ENCODE measurements at places on chromosomes 3 and 15.

- no peak for DNase-seq
These were observed 168.4 kb upstream of the VEPH1 start for GRCh38 chr3:157671656-157672055.

DNA sequence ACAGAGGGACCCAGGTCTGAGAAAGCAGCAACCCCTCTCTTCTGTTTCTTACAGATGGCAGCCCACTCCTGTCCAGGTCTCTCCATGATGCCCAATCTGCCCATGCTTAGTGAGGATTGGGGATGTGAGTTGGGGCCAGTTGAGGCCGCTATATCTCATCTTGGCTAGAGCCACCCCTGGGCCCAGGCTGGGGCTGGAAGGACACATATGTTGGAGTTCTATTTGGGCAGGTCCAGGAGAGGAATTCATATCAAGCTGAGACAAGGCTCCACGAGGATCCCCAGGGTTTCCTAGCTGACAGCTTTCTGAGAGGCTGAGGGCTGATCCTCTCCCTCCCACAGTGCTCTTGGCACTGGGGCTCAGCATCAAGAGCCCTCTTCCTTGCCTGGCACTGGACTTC, 11.4 kb downstream of the TGM5 start:
- DNase-seq: no peak

DNA sequence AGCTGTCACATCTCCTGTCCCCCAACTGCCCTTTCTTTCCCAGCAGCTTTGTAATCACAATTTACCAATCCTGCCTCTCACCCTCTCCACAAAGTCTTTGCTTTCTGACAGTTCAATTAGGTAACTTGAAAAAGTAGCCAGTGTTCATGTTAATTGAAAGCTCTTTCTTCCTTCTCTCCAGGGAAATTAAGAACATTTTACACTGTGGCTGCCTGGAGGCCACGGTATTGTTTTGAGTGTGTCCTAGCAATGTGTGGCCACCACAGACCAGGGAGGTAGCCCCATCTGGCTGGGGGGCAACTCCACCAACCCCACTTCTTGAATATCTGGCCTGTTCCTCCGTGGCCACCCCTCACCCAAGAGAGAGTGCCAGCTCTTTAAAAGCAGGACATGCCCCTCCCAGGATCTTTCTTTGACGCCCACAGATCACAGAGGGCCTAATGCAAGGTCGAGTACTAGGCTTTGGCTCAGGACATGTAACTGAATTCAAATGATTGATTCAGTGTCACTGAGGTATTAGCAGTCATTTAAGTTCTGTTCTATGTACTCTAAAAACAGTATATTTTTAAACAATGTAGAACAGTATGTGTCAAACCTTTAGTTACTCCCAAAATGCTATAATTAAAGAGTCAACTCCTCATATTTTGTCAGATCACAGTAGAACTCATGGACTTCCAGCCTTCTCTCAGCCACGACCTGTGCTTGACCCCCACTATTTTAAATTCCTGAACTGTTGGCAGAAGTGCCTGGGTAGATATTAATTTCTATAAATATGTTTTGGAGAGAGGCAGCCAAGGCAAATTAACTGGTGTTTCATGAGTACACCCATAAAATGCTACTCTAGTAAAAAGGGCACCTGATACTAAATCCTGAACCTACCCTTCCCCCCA, 164.5 kb downstream of the TNIK start:
- DNase-seq: no peak

DNA sequence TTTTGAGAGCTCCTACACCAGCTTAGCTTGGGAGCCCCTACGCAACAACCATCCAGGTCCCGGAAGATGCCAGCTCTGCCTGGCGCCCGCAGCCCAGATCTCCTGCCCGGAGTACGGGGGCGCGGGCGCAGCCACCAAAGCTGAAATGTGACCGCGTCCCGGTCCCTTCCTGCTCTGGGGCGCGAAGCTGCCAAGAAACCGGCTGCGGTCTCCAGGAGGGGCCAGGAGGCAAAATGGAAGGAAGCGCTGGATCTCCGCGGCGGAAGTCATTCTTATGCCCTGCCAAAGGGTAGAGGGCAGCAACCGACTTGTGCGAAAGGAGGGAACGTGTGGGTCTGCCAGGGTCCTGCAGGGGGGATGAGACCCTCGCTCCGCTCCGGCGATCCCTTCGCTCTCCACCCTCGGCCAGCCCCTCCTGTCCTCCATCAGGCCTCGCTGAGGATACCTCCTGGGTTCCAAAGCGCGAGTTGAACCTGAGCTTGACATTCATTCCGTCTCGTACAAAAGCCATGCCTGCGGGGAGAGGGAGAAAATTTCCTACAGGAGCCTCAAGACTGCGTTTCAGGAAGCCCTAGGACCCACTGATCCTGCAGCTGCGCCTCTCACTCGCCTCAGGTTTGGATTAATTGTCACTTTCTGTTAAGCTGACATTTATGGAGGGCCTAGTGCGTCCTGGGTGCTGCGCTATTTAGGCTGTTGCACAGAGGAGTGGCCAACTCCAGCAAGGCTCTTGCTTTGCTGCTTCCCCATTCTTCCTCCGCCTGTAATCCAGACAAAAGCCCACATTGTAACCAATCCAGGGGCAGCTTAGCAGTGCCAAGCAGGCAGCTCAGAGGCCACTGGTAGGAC, 98.3 kb upstream of the VGLL3 start:
- DNase-seq: no peak

GRCh38 chr3:4322635-4323034, 19.5 kb downstream of the SETMAR start:
- DNase-seq: no peak

DNA sequence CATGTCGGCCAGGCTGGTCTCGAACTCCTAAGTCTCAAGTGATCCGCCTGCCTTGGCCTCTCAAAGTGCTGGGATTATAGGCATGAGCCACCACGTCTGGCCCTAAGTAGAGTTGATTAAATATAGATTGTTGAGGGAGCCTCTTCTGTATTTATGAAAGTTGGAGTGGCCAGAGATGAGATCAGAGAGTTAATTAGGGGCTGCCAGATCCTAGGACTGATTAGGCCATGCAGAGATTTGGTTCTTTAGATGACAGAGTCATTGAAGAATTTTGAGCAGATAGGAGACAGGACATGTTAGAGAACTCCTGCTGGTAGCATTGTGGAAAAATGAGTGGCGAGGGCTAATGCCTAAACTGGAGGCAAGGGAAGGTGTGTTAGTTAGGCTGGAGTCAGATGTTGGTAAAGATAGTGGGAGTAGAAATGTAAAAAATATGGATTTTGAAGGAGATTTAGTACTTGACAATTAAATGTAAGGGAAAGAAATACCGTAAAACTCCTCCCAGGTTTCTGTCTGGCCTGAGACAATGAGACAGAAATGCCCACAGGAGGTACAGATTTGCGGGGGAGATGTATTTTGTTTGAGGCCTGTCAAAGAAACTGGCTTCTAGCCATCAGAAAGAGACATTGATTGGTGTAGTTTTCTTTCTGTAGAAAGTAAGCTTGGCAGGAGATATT, 23.4 kb downstream of the SACM1L start:
- no peak for DNase-seq

DNA sequence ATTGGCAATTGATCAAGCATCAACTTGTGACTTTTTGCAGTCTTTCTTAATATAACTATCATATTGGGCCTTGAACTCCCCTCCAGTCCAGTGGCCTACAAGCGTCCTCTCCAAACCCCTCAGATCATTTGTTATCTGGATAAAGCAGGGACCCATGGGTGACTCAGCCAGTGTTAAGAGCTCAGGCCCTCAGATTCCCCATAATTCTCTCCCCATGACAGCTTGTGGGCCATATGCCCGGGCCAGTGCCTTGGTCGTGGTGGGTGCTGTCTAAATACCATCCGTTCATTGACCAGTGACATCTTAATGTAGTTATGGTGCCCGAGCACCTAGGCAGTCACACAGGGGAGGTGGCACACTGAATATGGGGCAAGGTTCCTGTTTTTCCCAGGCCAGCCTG, 18.1 kb downstream of the MCF2L2 start:
- DNase-seq: no peak

GRCh38 chr3:195582947-195583346, 793 bp downstream of the APOD start:
- no peak for DNase-seq

Data from activated naive CD4-positive, alpha-beta T cell treated with Interleukin-2 at 50 U/mL for 16 hours (primary cell).